ENCODE measurements at places on chromosomes 16 and 17.
A peak's percentile ranks its signal among the peaks of the same experiment; 100 is the strongest.

DNA sequence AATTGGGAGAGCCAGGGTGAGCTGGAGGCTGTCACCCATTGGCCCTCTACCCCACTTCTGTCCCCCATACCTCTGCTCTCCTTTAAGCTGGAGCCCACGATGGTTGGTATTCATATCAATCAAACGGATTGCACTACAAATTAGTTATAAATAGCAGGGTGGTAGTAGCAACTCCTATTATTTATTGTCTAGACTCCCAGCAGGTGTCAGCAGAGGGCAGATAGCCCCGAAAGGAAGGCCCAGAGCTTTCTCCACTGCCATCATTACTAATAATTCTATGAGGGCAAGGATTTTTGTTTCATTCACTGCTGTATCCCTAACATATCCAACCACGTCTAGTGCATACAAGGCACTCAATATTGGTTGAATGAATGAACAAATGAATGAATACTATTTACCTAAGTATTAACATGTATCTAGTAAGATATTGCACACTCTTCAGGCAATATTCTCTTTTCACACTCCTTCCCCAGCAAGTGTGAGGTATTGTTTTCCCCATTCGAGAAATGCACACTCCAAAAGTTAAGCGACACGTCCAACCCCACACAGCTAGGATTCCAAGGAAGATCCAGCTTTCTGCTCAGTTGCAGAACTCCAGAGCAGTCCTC lies 6.3 kb downstream of the C17orf50 start:
- DNase-seq = no peak

DNA sequence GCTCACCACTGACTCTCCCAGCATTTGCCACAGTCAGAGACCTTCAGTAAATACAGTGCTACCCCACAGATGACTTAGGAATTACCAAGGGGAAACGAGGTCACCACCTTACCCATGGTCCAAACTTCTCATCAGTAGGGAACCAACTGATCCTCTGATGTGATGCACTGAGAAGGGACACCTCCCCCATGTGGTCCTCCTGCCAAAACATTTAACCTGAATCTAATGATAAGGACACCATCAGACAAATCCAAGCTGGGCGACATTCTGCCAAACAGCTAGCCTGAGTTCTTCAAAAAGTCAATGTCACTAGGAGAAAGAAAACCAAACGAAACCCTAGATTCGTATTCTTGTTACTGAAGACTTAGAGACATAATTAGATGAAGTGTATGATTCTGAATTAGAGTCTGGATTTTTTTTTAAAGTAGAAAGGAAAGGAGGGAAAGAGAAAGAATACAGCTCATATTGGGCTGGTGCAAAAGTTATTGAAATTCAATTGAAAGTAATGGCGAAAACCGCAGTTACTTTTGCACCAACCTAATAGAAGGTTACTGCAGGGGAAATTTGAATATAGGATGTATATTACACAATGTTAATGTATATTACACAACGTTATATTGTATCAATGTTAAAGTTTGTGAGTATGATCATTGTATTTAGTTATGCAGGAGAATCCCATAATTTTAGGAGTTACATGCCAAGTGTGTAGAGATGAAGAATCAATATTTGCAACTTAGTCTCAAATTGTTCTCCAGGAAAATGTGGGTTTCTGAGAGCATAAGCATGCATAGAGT lies 2.3 kb upstream of the CSNK2A2 start:
- DNase-seq = no peak

DNA sequence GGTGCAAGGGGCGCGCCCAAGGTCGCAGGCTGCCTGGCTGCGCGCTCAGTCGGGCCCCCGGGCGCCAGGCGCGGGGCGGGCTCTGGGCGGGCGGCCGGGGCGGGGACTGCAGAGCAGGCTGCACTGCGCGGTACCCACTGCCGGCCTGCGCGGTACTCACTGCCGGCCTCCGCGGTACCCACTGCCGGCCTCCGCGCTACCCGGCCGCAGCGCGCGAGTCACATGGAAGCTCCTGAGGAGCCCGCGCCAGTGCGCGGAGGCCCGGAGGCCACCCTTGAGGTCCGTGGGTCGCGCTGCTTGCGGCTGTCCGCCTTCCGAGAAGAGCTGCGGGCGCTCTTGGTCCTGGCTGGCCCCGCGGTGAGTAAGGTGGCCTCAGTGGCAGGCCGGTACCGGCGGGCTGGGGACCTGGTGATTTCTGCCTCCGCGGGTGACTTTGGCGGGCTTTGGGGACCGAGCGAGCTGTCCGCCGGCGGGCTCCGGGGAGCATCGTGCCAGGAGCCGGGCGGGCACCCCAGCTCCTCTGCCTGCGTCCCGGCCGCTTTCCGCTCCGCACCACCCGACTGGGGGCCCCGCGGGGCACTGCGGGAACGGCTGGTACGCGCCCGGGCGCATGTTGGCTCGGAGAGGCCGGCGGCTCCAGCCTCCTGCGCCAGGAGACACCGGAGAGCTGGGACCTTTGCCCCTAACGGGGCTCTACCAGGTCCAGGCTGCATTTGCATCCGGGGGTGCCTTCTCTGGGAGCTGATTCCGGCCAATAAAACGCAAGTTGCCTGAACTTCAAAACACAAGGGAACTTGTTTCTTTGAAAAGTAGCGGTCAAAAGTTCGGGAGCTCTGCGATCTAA lies at the start of gene SLC47A1:
Gene SLC47A1 (plus strand): TSS at position 137 of the 844 bp plus-strand sequence. CDS start 86 bp downstream, at position 223.
- peak; percentile 62 for DNase-seq

- peak; percentile 31 for DNase-seq
Measured at GRCh38 chr17:16909472-16910246, 62.3 kb downstream of the TNFRSF13B start.

GRCh38 chr16:15790458-15790857 lies 66.4 kb downstream of the MYH11 start:
- peak; percentile 57 for DNase-seq

Measured in aorta (tissue), 5 donors.